ENCODE measurements at places on chromosomes 12 and 14.

GRCh38 chr14:65486863-65487262, 74.3 kb downstream of the FUT8 start:
- DNase-seq, result no peak

GRCh38 chr12:109299849-109300248, 9.2 kb downstream of the FOXN4 start:
- DNase-seq, result no peak

- DNase-seq, result peak; percentile 16
These were observed 194.8 kb downstream of the SLC41A2 start for GRCh38 chr12:104763168-104763805.

DNA sequence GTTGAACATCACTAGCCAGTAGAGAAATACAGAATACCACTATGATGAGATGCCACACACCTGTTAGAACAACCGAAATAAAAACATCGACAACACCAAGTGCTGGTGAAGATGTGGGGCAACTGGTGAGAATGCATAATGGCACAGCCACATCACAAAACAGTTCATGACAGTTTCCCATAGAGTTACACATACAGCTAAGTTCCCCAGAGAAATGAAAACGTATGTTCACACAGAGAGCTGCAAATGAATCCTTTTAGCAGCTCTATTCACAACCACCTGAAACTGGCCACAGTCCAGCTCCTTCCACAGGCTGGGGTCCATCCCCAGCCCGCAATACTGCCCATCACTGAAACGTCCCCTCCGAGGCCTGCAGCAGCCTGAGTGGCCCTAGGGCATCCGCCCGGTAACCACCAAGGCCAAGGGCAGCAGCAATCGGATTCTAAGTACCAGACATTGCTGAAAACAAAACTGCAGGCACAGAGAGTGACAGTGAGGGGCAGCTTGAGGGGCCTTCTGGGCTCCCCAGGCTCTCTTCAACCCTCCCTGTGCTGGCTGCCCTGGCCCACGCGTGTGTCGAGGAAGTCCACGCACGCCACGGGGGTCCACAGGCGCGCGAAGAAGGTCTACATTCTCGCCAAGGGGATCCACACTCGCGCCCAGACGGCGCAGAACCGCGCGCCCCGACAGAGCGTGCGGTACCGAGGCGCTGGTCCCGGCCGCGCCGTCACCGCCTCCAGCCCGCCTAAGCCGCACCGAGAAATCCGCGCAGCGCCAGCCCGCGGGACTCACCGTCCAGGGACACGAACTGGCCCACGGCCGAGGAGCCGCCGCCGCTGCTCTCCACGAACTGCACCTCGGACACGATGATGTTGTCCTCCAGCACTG, 903 bp downstream of the BRF1 start:
- no peak for DNase-seq

GRCh38 chr12:29429999-29430715, 49.2 kb upstream of the ERGIC2 start:
- no peak for DNase-seq

GRCh38 chr12:48016373-48017020, 12.2 kb upstream of the COL2A1 start:
- no peak for DNase-seq

DNA sequence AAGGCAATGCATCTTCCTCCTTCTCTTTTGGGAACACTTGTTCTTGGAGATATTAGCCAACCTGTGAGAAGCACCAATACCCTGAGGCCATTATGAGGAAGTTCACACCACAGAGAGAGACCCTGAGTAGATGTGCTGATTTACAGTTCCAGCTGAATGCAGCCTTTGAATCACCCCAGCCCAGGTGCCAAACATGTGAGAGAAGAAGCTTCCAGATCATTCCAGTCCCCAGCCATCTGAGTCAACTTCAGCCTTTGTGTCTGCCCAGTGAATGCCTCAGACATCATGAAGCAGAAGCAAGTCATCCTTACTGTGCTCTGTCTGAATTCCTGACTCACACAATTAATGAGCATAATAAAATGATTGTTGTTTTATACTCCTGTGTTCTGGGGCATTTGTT, 25.1 kb downstream of the C12orf42 start:
- DNase-seq, result no peak
